ENCODE measurements at places on chromosomes 2 and 18.

DNA sequence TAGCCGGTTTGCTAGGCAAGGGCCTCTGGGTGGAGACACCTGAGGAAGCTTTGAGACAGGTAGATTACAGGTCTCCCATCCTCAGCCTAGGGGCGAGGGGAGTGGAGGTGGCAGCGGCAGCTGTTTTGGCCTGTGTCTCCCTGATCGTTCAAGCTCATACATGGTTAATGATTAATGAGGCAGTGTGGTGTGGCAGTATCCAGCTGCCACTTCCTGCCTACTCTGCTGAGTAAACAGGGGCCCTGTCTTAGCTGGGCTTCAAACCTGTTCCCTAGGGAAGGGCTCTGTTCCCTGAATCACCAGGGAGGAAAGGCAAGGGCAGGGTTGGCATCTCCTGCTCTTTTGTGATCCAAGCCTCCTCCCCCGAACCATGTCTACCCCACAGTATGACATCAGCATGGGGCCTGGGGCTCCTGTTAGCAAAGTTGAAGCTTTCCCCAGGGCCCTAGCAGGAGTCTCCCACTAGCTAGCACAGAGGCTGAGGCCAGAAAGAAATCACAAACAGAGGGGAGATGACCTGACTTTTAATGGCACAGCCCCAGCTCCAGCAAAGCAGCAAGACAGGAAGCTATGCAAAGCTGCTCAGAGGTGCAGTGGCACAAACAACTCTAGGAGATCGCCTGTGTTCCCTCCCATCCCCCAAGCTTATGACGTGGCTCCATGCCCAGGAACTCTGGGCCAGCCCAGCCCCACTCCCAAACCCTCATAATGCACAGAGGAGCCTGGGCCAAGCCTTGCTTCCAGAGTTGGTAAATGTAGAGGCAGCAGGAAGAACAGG, 3.7 kb upstream of the TUBA4B start:
- no peak for DNase-seq

DNA sequence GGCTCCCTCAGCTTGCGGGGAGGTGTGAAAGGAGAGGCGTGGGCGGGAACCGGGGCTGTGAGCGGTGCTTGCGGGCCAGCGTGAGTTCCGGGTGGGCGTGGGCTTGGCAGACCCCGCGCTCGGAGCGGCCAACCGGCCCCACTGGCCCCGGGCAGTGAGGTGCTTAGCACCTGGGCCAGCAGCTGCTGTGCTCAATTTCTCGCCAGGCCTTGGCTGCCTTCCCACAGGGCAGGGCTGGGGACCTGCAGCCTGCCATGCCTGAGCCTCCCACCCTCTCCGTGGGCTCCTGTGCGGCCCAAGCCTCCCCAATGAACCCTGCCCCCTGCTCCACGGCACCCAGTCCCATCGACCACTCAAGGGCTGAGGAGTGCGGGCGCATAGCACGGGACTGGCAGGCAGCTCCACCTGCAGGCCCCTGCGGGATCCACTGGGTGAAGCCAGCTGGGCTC, 48.2 kb downstream of the RNF138 start:
- no peak for DNase-seq

GRCh38 chr2:150878356-150878755, 383.3 kb downstream of the RBM43 start:
- DNase-seq, result no peak

GRCh38 chr2:200025717-200026116, 70.3 kb downstream of the MAIP1 start:
- DNase-seq, result no peak
